ENCODE measurements at places on chromosomes 4 and X.

DNA sequence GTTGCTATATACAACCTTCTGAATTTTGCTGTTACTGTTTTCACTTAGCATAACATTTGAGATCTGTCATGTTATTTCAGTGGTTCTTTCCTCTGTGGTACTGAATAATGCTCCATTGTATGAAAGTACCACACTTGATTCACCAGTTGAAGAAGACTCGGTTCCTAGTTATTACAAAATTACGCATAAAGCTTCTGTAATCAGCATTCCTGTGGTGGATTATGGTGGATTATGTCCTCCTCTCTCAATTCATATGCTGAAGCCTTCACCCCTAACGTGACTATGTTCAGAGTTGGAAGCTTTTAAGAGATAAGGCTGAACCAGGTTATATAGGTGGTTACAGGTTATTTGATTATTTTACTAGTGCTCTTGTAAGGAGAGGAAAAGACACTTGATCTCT is 2143.5 kb upstream of the AGA start:
- DNase-seq, result no peak

GRCh38 chr4:10260777-10261176 is 144.2 kb upstream of the WDR1 start:
- no peak for DNase-seq

- no peak for DNase-seq
These were observed 347.1 kb downstream of the GBA3 start for GRCh38 chr4:23039818-23040217.

- DNase-seq, result no peak
These were observed 293.5 kb upstream of the FAT1 start for GRCh38 chr4:187017147-187017546.

GRCh38 chr4:129490516-129490915 is 394.6 kb downstream of the C4orf33 start:
- no peak for DNase-seq

DNA sequence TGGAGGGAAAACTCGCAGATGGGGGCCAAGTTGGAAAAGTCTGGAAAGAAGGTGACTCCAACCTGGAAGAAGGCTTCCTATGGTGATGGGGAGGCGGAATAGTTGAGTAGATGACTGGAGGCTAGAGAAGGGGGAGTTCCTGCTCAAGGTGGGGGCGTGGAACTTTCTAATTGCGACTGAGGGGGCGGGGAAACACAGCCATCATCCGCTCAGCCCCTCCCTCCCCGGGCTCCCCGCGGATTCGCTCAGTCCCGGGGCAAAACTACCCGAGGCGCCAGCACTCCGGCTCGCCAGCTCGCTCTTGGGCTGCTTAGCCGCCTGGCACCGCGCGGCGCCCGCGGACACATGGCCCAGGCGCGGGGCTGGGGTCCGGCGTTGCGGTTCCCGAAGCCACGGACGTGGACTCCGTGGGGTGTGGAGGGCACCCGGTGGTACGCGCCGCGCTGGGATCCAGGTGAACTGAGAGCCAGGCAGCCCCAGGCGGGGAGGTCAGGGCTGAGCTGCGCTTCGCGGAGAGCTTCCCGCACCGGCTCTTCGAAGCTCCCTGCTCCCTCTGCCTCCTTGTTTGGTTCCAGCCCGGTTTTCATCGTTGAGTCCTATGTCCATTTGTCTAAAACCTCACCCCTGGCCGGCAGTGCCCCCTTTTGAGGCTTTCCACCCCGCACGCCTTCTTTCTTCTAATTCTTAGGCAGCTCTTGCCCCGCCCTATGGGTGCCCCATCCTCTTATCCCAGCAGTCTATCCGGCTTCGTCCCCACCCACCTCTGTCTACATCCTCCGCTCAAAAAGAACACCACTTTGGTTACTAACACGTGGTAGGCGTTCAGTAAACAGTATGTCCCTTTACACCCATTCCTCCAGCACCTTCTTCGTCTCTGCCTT is 38.9 kb downstream of the STARD8 start:
- DNase-seq, result no peak

GRCh38 chr4:166043801-166044200 is 170.8 kb downstream of the TLL1 start:
- DNase-seq, result no peak

GRCh38 chr4:186932196-186932595 is 208.5 kb upstream of the FAT1 start:
- DNase-seq, result no peak

DNA sequence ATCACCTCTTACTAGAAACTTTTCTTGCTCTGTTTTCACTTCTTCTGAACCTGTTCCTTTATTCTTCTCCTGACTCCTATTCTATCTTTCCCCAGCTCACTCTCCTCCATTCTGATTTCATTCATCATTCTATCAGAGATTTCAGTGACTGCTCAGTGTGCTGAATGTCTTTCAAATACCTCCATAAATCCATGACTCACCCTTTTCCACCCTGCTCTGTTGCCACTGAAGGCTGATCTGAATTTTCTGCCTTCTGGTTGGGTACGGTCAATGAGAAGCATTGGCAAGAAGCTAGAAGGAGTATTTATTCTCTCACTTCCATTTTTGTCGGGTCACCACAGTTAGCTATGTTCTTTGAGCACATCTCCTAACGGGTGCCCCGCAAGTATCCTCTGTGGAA is 265.9 kb downstream of the CBLL2 start:
- no peak for DNase-seq

DNA sequence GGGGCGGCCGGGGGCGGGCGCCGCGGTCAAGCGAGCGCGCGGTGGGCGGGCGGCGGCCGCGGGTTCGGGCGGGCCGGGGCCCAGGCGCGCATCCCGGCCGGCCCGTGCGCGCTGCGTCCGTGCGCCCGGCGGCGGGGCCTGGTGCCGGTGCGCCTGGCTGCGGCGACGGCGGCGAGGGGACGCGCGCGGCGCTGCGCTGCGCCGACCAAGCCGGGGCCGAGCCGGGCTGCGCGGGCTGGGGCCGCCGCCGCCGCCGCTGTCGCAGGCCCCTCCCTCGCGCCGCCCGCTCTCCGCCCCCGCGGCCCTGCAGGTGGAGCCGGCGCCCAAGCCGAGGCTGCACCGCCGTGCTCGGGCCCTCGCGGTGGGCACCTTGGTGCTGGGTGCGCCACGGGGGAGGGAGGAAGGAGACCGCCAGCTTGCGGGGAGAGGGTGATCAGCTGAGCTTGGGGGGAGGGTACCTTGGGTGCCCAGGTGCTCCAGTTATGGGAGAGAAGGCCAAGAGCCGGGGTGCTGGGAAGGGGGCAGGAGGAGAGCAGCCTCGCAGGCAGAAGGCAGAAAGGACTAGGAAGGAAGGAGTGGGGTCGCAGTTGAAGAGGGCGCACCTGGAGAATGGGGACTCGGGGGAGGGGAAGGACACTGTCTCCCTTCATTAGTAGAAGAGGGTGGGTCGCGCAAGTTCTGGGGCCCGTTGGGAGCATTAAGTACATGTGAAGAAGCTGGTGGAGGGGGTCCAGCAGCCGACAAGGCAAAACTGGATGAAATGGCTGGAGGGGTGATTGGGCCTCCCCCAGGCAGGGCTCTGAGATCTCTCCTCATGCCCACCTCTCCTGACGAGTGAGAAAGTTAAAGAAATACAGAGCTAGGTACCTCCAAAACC is at the start of gene PPP2R2C:
PPP2R2C (minus strand) TSS at position 228 of the 877 bp plus-strand sequence. CDS start 385 bp downstream, outside the sequence.
- DNase-seq, result no peak

- DNase-seq, result no peak
These were observed 619 bp upstream of the PDK3 start for GRCh38 chrX:24464498-24464835.

Data from thoracic aorta (tissue), 2 donors.